Fibroblast of lung (primary cell): ENCODE measurements at places on chromosomes 2 and 18. TPM values are rescaled to one million over a fixed set of nuclear protein-coding genes. Genes with fewer than 3 reads are reported as not detected.
A peak's percentile ranks its signal among the peaks of the same experiment; 100 is the strongest.

DNA sequence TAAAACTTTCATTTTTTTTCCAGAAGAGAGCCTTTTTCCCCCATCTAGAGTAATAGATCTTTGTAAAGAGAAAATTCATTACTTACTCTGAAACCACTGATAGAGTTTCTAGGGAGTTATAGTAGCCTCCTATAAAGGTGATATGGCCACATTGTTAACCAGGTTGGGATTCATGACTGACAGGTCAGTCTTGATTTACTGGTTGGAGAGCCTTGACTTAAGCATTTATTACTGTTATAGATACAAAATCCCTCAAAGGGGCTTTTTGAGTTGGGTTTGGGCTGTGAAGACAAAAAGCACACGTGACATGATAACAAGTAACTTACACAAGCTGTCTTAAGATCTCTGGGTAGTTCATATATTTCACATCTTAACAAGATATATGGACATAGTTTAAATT, 141.0 kb downstream of the GREB1L start:
- DNase-seq: no peak

- peak; percentile 84 for DNase-seq
Measured at GRCh38 chr18:12307701-12308385, at the start of gene TUBB6. Gene TUBB6, plus strand, starts transcription at chr18:12308241. Its CDS starts 52 bp downstream, at chr18:12308293.

DNA sequence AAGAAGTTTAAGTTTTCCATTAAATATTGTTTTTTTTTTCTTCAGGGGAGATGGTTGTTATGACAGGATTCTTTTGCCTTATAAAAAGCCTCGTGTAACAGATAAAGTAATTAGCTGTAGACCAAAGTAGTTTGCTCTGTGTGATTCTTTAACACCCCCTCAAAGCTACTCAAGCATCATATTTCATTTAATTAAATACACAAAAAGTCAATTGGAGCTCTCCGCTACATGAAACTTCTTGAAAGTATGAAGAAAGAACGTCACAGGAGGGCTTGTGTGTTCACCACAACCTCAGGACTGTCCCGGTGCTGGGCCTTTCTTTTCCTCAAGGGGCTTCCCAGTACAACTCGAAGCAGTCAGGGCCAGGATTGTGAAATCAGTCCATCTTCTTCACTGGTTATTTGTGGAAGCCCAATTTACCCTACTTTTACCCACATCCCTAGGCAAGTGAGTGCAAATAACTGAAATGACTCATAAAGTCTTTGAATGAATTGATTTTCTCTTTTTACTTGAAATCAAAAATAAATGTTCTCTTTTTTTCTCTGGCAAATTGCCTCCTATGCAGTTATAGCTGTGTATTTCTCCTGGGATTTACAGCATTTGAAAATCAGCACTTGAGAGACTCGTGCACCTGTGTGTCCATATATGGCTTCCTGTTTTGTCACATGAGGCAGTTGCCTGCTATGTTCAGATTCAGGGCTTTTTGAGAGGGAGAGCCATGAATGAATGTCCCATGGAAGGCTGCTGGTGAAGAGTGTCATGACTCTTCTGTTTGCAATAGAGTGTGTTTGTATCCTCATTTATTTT, 48.6 kb downstream of the LINC00305 start:
- no peak for DNase-seq

DNA sequence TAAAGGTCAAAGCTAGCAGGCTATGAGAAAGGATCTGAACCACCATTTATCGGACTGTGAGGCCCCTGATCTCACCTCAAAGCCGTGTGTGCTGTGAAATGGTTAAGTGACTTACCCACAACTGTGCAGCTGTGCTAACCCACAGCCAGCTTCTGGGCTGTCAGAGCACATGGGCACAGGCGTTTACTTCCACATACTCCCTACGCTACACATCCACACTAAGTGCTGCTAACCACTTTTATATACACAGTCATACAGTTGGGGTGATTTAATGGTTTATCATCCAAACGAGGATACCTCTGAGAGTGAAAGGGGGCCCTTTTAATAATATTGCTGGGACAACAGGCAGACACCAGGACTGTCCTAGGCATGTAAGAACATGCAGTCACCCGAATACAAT, 37.3 kb downstream of the CYRIA start:
- DNase-seq: peak; percentile 30

DNA sequence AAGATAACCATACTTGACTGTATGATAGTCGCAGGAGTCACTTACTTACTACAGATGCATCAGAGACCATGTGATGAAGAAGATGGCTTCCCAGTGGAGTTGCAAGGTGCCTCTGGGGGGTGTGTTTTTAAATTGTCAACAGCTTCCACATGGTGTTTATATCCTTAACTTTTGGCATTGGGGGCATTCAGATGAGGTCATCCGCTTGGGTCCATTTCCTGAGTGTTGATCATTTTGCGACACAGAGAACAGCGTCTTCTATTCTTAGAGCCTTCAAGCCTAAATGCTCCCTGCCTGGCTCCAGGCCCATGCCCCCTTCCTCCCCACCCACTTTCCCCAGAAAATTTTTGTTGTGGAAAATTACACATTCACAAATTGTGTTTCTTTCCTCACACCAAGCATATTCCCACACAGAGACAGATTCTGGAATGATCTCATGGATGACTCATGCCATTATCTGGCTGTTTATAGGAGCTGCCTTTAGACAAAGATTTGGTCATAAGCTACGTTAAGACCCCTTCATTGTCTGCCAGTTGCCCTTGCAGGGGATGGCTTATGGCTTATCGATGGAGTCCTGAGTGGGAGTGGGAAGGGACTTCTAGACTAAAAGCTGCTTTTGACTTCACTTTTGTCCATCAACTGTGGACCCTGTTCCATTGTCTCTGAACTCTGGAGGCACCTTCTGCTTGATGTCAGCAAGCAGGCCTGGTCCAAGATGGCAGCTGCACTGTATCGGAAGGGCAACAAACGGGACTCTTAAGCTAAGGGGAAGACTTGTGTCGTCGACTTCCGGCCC, 91.8 kb downstream of the CABLES1 start:
- DNase-seq: peak; percentile 95

DNA sequence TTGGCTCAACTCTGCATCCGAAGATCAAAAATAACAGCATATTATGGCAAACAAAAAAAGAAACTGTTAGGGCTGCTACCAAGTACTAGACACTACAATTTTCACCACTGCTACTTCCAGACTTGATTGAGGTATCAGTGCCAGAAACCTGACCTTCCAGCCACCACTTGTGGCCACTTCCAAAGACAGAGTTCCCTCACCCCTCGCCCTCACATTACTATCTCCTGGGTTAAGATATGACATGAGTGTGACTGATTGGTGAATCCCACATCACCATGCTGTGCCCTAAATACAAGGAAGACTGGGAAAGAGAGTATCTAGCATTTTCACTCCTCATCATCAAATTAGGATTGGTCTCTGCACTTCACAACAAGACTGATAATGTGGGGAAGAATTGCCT, 296.1 kb upstream of the NT5C1B start:
- no peak for DNase-seq

DNA sequence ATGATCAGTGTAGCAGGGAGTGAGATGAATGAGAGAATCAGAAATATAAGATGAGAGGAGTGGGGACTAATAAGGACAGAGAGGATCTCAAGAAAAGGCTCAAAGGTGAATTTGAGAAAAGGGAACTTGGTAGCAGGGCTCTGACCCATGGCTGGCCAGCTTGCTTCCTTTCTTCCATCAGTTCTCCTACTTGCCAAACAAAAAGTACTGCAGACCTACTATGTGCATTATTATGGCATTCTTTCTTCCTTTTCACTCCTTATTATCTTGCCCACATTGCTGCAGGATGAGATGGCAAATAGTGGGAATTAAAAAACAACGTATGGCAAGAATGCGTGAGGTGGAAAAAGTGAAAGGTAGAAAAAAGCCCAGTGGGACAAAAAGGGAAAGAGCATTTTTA, 33.0 kb downstream of the PRKD3 start:
- DNase-seq: no peak

DNA sequence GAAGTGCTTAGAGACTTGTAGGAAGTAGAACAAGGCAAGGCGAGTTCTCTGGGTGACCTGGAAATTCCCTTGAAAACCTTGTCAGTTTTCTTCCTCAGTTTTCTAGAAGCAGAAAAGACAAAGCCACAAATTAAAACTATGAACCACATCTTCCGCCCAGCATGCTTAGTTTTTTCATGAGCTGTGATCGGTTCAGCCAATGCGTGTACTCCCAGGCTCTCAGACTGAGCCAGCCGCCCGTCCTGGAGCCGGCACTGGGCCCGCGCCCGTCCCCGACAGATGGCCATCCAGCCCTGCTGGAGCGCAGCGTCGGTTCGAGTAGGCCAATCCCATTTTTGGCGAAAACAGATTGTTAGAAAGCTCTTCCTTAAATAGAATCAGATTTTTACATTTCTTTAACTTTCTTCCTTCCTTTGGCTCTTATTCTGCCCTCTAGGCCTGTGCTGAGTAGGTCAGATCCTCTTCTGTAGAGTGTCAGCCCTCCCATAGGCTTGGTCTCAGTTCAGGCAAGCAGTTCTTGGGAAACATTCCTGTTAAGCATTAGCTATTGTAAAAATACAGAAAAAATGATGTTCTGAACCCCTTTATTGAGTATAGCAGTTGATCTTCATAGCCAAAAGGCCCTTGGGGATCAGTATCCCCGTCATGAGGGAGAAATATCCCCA, 112.5 kb downstream of the NCK2 start:
- no peak for DNase-seq

DNA sequence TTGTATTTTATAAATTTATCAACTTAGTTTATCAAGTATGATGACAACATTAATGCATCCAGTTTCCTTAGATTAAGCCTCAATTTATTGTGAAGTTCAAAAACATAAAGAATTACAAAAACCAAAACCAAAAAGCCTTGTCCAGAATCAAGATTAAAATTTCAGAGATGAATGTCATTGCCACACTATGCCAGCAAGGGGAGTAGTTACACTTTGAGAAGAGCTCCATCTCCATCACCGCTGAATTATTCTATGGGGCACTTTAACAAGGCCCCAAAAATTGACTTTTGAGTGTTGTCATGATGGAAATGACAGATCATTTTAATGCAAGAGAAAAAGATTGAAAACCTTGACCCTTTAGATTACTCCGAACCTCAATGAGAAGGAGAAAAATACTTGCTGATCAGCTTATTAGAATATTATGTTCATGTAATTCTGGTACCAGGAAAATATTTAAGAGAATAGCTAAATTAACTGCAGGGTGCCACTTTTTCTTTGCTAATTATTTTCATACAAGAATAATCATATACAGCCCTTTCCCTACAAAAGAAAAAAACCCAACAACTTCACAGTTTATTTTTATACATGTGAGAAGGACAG, 152.5 kb upstream of the AQP4 start:
- DNase-seq: no peak

GRCh38 chr18:6885992-6886796, 156.7 kb downstream of the ARHGAP28 start:
- DNase-seq: peak; percentile 76

GRCh38 chr18:30177056-30177455, 865.5 kb downstream of the DSC3 start:
- DNase-seq: peak; percentile 89

GRCh38 chr2:109410039-109410815, 203.5 kb downstream of the SEPTIN10 start:
- no peak for DNase-seq

DNA sequence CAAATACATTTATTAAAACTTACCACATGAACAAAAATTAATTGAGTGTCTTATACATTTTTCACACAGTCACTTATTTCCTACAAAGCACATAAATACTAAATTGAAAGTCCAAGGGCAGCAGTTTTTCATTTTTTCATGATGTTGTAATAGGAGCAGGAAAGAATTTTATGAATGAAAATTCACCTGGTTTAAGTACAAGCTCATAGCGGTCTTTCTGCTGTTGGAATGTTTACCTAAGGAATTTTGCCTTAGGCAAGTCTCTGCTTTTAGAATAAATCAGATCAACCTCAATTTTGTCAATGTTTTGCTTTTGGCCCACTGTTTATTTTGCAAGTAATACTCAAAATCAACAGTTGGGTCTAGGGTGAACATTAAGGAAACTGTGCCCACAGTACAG, 40.0 kb downstream of the ETAA1 start:
- DNase-seq: no peak

DNA sequence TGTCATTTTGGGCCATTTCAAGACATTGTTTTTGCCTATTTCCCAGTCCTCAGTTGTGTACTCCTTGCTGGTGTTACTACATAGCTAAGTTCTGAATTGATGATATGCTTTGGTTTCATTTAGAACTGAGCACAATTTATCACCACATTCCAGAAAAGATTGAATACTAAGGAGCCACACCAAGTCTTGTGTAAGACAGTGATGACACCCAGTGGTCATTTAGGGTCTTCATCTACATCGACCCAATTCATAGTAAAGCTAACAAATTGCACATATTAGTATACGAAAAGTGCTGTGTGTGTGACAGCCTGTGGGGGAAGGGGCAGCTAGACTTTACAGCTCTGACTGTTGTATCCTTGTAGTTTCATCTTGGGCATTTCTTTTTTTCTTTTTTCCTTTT, 10.9 kb upstream of the DLX2 start:
- DNase-seq: peak; percentile 57

DNA sequence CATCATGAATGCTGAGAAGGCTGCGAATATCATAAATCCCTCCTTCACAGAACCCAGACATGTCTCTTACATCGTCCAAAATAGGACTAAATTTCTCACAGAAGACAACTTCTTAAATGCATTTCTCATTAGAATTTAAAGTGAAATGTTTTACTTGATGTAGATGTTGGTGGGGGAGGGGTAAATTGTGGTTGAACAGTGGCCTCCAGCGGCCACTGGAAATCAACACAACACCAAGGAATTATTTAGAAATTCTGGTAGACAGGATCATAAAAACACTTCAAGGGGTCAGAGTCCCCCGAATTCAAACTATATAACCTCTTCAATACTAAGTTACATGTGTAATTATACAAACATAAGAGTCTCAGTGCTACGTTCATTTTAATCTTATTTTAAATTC, 135.9 kb downstream of the ABCA12 start:
- peak; percentile 44 for DNase-seq

GRCh38 chr2:161123531-161124030, 36.6 kb upstream of the TANK start:
- DNase-seq: no peak

GRCh38 chr18:26489191-26489590, 59.2 kb downstream of the KCTD1 start:
- DNase-seq: no peak

- no peak for DNase-seq
Measured at GRCh38 chr18:7626175-7626921, 59.2 kb downstream of the PTPRM start.

The CPO gene
- total RNA-seq: under 0.01 TPM in 1 of 2 replicates, not detected in the other

The CCDC148 gene
- 1.0 and 1.2 TPM in 2 replicates for total RNA-seq

The TRAK2 gene
- total RNA-seq: 72.9 and 81.1 TPM in 2 replicates

The ANKRD30BL gene
- total RNA-seq: not detected in 2 replicates

The SEMA4F gene
- 5.1 and 9.4 TPM in 2 replicates for total RNA-seq

The ABCG5 gene
- not detected in 2 replicates for total RNA-seq

The ERICH2 gene
- 3.1 and 4.1 TPM in 2 replicates for total RNA-seq

The EPAS1 gene
- 82.4 and 120 TPM in 2 replicates for total RNA-seq

The NLRC4 gene
- total RNA-seq: not detected in 2 replicates

The UGT1A10 gene
- not detected in 2 replicates for total RNA-seq
